ENCODE measurements at places on chromosomes 4 and X. TPM values are rescaled to one million over a fixed set of nuclear protein-coding genes. Genes with fewer than 3 reads are reported as not detected.

MAGEA4 gene
- not detected for total RNA-seq

ZCCHC18 gene
- total RNA-seq: 0.49 TPM

SYAP1 gene
- 27.3 TPM for total RNA-seq

DCHS2 gene
- total RNA-seq: 1.8 TPM

- DNase-seq: no peak
Observed at GRCh38 chr4:150123796-150124677, 45.8 kb downstream of the DCLK2 start.

DNA sequence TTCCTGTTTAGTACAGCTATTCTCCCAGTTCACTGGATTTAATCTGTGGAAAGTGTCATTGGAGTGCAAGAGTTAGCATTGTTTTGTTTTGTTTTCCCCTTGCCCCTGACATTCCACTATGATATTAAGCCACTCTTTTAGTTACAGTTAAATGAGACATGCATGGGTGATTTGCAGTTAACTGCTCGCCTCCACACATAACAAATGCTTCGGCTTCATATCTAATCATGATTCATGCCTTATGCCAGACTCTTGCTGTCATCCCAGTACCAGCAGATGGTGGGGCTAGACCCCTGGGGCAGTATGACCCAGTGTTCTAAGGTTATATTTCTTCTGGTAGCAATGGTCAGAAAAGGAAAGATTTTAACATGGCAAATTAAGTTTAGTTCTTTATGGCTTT, 80.1 kb downstream of the RAP1GDS1 start:
- no peak for DNase-seq

DNA sequence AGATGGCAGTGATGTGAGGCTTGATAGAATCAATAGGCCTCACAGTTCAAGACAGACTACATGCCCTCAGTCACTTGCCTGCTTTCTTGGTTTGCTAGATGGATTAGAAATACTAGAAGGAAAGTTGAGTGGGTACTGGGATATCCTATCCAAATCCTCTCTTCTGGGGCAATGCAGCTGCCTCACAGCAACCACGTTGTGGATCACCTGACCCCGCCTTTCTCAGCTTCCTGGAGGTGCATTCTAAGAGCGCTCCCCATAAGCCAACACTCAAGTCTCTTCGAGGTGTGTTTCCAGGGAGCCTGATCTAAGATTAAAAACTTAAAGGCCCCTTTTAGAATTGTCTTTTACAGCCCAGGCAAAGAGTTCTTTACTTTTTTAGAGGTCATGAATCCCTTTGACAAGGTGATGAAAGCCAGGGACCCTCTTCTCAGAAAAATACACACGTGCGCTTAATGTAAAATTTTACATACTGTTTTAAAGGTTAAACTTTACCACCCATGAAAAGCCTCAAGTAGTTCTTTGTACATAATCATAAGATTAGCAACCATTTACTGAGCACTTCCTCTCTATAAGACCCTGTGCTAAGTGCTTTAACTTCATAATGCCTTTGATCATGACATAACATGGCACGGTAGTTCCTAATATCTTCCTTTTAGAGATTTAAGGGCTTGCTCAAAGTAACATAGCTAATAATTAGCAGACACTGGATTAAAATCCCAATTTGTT, 840 bp upstream of the RPL34 start:
- DNase-seq: no peak

- DNase-seq: no peak
Observed at GRCh38 chr4:98586962-98587354, 71.5 kb downstream of the TSPAN5 start.

- peak; percentile 67 for DNase-seq
Observed at GRCh38 chr4:153083447-153083947, 120.7 kb upstream of the TRIM2 start.

GRCh38 chr4:26557164-26557563, 26.7 kb upstream of the TBC1D19 start:
- DNase-seq: no peak

GRCh38 chr4:67939195-67939594, 24.1 kb downstream of the TMPRSS11A start:
- no peak for DNase-seq

GRCh38 chr4:153205757-153206156, 1.5 kb downstream of the TRIM2 start:
- no peak for DNase-seq

GRCh38 chr4:86845593-86845992, 3.6 kb downstream of the SLC10A6 start:
- DNase-seq: peak; percentile 57
